Stimulated activated CD8-positive, alpha-beta memory T cell treated with anti-CD3 and anti-CD28 coated beads, Interleukin-2, amount 100 ng/mL, for 48 hours (primary cell): ENCODE measurements at places on chromosomes 11 and 22.

DNA sequence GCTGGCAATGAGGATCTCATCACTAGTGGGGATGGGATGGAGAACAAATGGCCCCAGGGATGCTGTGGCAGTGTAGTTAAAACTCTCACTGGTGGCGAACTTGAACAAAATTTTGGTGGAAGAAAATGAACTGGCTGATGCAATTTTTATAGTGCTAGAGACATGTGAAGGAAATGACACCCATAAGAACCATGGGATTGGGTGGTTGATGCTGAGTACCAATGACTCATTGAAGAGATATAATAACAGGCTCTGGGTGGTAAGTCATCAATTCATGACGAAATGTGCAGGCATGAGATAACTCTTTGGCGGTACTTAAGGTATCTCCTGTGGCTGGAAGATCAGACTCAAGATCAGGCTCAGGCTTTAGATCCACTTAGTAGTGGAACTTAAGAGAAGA is 172.9 kb upstream of the DDI1 start:
- no peak for DNase-seq

DNA sequence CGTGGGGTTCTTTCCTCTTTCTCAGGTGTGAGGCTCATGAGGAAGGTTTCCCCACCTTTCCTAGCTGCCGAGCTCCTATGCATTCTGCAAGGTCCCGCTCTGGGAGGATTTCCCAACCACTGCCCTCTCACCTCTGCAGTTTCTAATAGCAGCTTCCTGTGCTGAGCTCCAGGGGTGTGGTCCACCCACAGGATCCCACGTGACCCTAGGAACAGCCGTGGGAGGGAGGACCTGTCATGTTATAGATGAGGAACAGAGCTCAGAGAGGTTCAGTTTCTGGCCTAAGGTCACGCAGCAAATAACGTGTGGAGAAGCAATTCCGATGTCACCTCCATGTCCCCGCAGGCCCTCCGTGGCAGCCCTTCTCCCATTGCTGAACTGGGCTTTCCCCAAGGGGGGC is 38.5 kb downstream of the FLRT1 start:
- DNase-seq: no peak

- DNase-seq: no peak
These were observed 2.6 kb downstream of the ARHGAP8 start for GRCh38 chr22:44754998-44755397.

GRCh38 chr22:23529166-23530103 is 50.7 kb downstream of the IGLL1 start:
- no peak for DNase-seq

DNA sequence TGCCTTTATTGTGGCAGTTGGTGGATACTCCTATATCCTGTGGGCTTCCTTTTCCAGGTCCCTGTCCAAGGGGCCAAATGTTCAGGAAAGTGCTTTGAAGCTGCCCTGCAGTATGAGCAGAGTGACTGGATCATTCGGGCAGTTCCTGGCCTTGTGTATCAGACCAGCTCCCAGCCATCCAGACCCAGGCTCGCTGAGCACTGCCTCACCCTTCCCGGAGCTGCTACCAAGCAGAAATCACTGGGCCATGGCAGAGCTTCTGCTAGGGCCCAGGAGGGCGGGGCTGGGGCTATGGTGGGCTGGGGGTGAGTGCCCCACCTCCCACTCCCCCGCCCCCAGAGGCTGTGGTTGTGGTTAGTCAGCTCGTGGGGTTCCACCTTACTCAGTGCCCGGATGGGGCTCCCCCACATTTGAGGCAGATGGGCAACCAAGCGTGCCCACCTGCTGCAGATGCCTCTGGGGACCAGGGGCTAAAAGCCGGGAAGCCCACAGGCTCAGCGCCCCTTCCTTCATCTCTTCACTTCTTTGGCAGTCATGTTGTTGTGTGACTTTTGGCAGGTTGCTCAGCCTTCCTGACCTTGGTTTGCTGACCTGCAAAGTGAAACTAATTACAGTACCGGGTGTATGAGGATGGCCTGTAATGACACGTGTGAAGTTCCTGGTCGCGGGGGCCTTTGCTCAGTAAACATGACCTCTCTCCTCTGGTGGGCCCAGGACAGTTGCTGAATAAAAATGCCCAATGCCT is 2.1 kb upstream of the LRRC32 start:
- no peak for DNase-seq

GRCh38 chr11:1884303-1884700 is 7.4 kb downstream of the PRR33 start:
- DNase-seq: no peak

DNA sequence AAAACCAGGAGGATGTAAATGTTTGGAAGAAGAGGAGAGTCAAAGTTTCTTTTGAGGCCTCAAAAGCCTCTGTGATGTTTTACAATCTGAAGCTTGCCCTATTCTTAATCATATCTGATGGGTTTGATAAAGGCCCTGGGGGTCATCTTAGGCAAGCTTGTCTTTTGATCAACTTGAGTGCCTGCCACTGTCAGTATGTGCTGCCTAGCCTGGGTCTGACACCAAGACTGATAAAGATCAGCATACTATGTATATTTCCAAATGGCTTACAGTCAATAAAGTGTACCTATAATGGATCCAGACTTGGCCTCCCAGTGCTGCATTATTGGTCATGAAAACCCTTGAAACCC is 12.7 kb downstream of the EHF start:
- DNase-seq: no peak

DNA sequence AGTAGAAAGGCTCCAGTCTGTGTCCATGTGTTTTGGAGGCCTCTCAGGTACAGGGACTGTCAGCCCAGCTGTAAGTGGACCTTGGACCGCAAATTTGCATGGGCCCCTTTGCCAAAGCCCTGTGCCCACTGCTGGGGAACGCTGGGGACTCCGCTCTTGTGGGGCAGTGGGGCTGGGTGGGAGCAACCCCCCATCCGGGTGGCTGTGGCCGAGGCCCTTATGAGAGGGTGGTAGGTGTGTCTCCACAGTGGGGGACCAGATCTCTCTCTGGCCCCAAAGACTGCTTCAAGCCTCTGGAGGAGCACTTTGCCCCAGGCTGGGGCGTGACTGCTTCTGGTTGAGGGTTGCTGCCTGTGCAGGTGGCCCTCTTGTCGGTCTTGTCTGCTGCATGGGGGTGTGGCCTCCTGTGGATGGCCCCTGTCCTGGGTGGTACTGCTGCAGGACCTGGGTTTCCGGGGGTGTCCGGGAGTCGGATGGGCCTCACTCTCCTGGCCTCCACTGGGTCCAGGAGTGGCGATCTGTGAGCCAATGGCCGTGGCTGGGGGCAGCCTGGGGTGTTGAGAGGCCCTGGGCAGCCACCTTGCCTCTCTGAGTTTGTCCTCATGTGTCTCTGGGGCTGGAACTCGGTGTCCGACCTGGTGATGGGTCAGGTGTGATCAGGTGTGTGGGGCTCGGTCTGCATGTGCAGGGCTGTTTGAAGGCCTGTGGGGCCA is 15.9 kb downstream of the KCNQ1 start:
- DNase-seq: no peak

- DNase-seq: no peak
These were observed 29.0 kb downstream of the TXN2 start for GRCh38 chr22:36452250-36452977.

DNA sequence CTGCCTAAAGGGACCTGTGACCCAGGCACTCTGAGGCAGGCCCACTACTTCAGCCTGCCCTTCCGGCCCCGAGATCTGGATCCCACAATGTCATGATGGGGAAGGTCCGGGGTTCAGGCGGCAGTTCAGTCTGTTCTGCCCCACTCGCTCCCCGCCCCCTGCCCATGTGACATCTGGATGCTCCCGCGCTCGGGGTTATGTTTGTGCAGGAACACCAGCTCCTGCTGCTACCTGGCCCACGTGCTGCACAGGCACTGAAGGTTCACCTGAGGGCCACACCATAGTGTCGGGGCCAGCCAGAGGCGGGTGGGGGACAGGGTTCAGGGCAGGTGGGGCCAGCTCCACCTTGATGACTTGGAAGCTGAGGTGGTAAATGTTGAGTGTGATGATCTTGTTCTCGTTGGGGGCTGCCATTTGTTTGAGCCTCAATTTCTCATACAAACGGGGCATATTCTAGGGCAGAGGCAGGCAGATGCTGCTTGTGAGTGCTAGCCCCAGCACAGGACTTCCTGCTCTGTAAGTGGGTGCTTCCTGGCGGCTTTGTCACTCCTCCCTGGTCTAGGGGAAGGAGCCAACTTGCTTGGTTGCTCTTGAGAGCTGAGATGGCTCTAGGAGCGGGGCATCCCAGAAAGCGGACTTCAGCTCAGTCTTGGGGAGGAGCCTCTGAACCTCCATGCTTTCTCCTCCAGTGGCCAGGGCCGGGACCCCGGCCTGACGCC is 4.4 kb upstream of the SIPA1 start:
- no peak for DNase-seq

- no peak for DNase-seq
These were observed 146.0 kb downstream of the OPCML start for GRCh38 chr11:133386262-133386661.

DNA sequence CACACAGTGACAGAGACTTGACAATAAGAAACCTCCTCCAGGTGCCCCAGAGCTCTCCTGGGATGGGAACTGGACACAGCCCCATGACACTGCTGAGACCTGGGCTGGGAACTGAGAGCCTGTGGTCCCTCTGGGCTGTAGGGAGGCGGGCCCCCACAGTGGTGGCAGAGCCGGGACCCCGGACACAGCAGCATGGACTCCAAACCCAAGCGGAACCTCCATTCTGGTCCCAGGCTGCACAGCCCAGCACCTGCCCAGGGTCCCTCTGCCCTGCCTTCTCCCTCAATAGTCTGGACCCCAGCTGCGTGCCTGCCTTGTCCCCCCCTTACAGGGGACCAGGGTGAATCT is 8.4 kb upstream of the APOBEC3H start:
- no peak for DNase-seq

GRCh38 chr11:41250408-41250935 is 209.0 kb downstream of the LRRC4C start:
- DNase-seq: no peak

DNA sequence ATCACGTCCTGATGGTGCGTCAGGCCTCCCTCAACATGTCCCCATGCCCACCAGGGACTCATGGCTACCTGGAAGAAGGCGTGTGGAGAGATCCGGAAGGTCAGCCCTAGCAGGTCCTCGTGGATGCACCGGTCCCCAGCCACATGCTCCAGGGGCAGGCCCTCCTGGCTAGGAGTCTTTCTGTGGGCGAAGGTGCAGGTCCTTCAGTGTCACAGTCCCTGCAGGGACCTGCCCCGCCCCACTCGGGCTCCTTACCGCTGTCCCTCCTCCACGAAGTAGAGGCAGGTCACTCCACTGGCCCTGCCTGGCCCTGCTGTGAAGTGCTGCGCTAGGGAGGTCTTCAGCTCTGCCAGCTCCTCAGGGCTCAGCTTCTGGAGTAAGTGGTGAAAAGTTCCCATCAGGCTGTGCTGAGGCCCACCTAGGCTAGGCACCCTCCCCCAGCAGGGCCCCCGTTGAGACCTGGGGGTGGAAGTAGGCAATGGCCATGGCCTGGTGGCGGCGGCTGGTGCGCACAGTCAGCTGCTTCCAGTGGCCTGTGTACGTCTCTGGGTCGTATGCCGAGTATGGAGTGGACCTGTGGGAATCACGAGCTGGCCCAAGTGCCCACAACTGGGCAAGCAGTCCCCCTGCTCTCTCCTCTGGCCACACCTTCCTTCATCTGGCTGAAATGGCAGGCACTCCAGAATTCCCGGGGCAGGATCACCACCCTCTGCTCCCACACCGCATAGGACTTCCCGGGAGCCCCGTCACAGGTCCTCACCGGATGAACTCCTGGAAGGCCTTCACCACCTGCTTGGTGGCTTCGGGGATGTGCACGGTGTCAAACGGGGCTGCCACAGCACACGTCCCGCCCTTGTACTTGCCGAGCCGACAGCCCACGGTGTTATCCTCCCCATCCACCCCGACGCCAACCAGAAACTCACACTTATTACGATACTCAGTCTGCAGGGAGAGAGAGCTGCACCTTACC is 1.1 kb upstream of the RANBP1 start:
- DNase-seq: no peak

- DNase-seq: no peak
These were observed 104.2 kb downstream of the TEAD1 start for GRCh38 chr11:12778240-12778905.

GRCh38 chr11:46326813-46327416 is 20.3 kb upstream of the DGKZ start:
- DNase-seq: no peak

DNA sequence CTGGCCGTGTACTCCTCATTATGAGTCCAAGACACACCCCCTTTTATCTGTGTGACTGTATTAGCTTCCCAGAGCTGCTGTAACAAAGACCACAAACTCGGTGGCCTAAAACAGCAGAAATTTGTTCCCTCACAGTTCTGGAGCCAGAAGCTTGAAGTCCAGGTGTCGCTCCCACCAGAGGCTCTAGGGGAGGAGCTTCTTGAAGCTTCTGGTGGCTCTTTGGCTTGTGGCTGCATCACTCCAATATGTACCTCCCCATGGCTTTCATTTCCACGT is 3.0 kb downstream of the PRR5 start:
- DNase-seq: no peak
